ENCODE measurements at places on chromosomes 5 and 9. TPM values are rescaled to one million over a fixed set of nuclear protein-coding genes. Genes with fewer than 3 reads are reported as not detected.

Gene ERAP2
- total RNA-seq, result 50.8 TPM

Gene PDE8B
- total RNA-seq, result 0.22 TPM

Gene RMRP
- total RNA-seq, result 11,544 TPM

Gene FRMD3
- total RNA-seq, result 1.4 TPM

Gene QRFP
- total RNA-seq, result not detected

Gene FLT4
- total RNA-seq, result 0.11 TPM

Gene SLC4A9
- not detected for total RNA-seq

Gene SLC46A2
- not detected for total RNA-seq

Gene TXNDC8
- not detected for total RNA-seq

Gene SPINK1
- total RNA-seq, result 0.33 TPM

Gene F2RL1
- 62.0 TPM for total RNA-seq

Gene PCDHA11
- total RNA-seq, result 0.22 TPM

Gene SLCO6A1
- not detected for total RNA-seq

Gene DMRT3
- total RNA-seq, result not detected

Gene WDR38
- not detected for total RNA-seq

Gene PTGS1
- 11.4 TPM for total RNA-seq

Gene GBA2
- total RNA-seq, result 27.0 TPM

Gene RGS7BP
- total RNA-seq, result not detected

Gene NME5
- 1.7 TPM for total RNA-seq

Gene SPINK6
- not detected for total RNA-seq

Gene CDH10
- total RNA-seq, result 0.87 TPM

Gene PCDHGB4
- 11.3 TPM for total RNA-seq

Gene LMX1B
- total RNA-seq, result not detected

Gene CYLC2
- total RNA-seq, result not detected

Gene PLAC8L1
- not detected for total RNA-seq

Gene ATP6V0E1
- 202 TPM for total RNA-seq

Gene TRPM3
- 0.77 TPM for total RNA-seq

Gene GZMA
- not detected for total RNA-seq

Gene RNF183
- 0.37 TPM for total RNA-seq

Gene LCN1
- not detected for total RNA-seq

Gene SOWAHA
- total RNA-seq, result not detected

Gene CCIN
- total RNA-seq, result 8.5 TPM

Gene TICAM2
- 7.6 TPM for total RNA-seq

Gene SPINK7
- total RNA-seq, result not detected

Gene FOXI1
- not detected for total RNA-seq

Gene PRELID2
- 23.5 TPM for total RNA-seq

Gene CCL27
- not detected for total RNA-seq

Gene PFN3
- not detected for total RNA-seq

Gene PLCXD3
- total RNA-seq, result 5.5 TPM

Gene CDHR2
- not detected for total RNA-seq

Gene PPP3R2
- not detected for total RNA-seq

Gene CARD9
- 3.4 TPM for total RNA-seq

Gene FOXD4L5
- not detected for total RNA-seq

Gene MAT2B
- total RNA-seq, result 94.5 TPM

Gene DHFR
- total RNA-seq, result 49.8 TPM

Gene TMEFF1
- 2.5 TPM for total RNA-seq

Gene FUT7
- total RNA-seq, result not detected

Gene ACSL6
- not detected for total RNA-seq

Data from uterine smooth muscle cell (primary cell).